ENCODE measurements at places on chromosomes 4 and X. TPM values are rescaled to one million over a fixed set of nuclear protein-coding genes. Genes with fewer than 3 reads are reported as not detected.

Gene LARP1B
- total RNA-seq, result 32.9 TPM

Gene TMEM47
- total RNA-seq, result 54.8 TPM

Gene SLIT2
- total RNA-seq, result 12.0 TPM

Gene CHST7
- 8.9 TPM for total RNA-seq

Gene PAGE2
- total RNA-seq, result not detected

Gene NIPAL1
- 1.0 TPM for total RNA-seq

Gene SPANXC
- total RNA-seq, result not detected

Gene USP26
- total RNA-seq, result not detected

Gene SYP
- 1.0 TPM for total RNA-seq

Gene TRAM1L1
- total RNA-seq, result 5.7 TPM

Gene VBP1
- 47.0 TPM for total RNA-seq

Gene TIGD4
- total RNA-seq, result 2.1 TPM

Gene CAPN6
- 205 TPM for total RNA-seq

Gene MAGEB6
- total RNA-seq, result not detected

Gene ADH1A
- total RNA-seq, result 0.52 TPM

Gene RRH
- under 0.01 TPM for total RNA-seq
